ENCODE measurements at places on chromosomes 2 and 18.

DNA sequence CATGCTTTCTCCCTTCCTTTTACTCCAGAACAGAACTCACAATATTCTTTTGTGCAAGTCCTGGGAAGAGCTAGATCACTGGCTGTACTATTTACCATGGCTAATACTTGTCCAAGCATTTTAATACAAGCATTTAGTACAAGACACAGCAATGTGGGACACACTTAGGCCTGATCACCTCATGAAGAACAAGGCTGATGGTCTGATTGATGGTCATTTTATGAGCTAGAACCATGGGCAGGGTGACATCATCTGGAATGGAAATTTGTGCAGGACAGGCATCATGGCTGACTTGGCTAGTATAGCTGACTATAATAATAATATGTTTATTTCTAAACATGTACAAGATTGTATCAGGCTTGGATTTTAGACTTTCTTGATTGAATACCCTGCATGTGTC, 374.2 kb upstream of the HNMT start:
- peak; percentile 14 for ATAC-seq

DNA sequence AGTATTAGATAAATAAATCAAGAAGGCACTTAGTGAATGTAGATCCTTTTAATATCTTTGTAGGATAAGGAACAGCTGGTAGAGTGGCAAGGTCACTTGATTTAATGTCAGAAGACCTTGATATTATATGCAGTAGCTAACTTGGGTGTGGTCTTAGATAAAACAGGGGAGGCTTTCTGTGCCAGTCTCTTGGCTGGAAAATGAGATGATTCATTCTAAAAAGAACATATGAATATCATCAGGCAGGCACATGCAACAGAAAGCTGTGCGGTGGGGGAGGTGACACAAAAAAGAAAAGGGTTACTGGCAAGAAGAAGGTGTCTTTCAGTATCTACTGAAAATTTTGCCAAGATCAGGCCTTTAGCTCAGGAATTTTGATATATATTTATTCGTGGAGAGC, 931.7 kb upstream of the CELF4 start:
- no peak for ATAC-seq

GRCh38 chr2:223727562-223727961, 109.8 kb downstream of the AP1S3 start:
- ATAC-seq, result peak; percentile 40

- peak; percentile 52 for ATAC-seq
Measured at GRCh38 chr2:190996338-190996946, 17.5 kb downstream of the STAT1 start.

DNA sequence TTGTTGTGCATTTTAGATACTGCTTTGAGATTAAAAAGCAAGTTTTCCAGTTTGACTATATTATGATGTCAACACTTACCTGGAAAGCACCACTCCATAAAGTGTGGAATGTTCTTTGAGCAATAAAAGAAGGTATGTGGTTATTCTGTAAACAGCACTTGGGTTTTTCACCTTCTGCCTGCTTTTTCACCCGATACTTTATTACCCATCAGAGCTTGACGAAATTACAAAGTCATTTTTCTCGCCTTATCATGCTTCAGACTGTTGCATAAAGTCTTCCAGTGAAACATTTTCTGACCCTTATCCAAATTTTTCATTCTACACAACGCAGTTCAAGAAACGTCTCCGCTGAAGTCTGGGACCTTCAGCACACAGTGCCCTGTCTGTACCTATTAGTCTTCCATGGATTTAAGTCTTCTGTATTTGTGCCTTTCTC, 25.2 kb downstream of the CAB39 start:
- no peak for ATAC-seq

GRCh38 chr2:233125455-233126065, 65.4 kb downstream of the INPP5D start:
- ATAC-seq, result no peak

DNA sequence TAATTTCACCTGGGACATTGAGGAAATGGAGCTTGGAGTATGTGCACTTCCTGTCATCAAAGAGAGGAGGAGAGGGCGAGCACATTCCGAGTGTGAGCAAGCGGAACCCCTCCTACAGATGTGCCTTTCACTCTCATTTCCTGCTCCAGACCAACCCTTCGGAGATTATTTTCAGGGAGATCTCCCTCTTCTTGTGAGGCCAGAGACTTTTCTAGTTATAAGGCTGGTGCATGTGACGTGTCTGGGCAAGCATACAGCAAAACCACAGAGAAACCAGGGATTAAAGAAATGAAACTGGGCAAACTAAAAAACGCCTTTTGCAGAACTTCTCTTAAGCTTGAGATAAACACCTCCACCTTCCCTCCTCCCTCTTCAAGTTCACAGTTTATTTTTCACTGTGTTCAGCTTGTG, 409.2 kb upstream of the TCF4 start:
- no peak for ATAC-seq

- peak; percentile 80 for ATAC-seq
Measured at GRCh38 chr2:72973566-72974435, 56.5 kb downstream of the EMX1 start.

GRCh38 chr18:51066273-51066672, 36.3 kb downstream of the SMAD4 start:
- ATAC-seq, result no peak

- ATAC-seq, result no peak
Measured at GRCh38 chr2:73286134-73286655, 1.9 kb upstream of the FBXO41 start.

DNA sequence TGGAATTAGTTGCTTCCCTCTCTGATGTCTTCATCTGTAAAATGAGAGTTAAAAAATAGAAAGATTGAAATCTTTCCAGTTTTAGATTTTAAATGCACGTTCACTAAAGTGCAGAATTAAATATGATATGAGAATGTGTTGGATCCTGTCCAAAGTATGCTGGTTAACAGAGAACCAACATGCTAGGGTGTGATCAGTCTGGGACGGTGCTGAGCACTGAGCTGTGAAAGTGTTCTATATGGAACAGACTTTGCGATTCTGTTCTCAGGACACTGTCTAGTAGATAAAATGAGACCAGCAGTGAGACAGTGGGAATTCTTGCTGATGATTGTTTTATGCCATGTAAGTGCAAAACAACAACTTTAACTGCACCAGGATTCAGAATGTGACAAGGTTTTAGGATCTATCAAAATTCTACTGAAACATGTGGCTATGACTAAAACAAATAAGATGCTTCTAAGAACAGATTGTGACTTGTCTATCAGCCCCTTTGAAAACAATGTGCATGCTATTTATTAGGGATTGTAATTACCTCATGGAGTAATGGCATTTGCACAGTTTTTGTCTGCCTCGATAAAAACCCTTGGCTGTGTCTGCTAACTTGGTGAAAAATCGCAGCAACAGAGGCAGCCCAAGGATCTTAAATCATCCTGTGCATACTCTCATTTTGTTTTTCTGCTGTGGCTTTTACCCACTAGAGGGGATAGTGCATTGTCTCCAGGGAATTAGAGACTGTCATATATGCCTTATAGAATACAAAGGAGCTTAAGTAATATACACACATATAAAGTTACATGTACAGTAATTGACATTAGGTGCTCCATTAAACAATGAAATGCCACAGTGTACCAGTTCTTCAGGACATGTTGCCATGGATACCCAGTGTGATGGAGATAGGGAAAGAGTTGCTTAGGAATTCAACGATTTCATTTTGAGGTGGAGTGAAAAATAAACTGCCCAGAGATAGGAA, 55.1 kb downstream of the MAP3K20 start:
- ATAC-seq, result peak; percentile 78

- no peak for ATAC-seq
Measured at GRCh38 chr18:48673456-48673852, 134.6 kb downstream of the CTIF start.

GRCh38 chr18:37394610-37394965, 171.0 kb downstream of the CELF4 start:
- no peak for ATAC-seq

GRCh38 chr2:229601396-229601795, 113.0 kb downstream of the DNER start:
- ATAC-seq, result no peak

DNA sequence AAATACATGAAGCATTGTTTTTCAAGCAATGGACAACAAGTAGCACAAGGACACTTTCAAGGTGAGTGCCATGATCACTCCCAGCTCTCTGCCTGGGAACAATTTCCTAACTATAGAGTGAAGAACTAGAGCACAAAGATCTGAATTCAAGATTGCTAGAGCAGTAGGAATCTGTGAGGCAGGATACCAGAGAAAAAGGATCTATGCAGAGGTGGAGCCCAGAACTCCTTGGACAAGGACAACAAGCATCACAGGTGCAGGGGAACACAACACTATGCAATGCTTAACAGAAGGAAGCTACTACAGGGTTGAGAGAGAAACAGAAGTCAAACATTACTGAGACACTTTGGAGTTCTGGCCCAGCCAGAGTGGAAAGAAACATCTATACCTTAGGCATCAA, 24.7 kb downstream of the ATL2 start:
- no peak for ATAC-seq

- ATAC-seq, result no peak
Measured at GRCh38 chr2:232488721-232489300, 1.2 kb upstream of the ECEL1 start.

DNA sequence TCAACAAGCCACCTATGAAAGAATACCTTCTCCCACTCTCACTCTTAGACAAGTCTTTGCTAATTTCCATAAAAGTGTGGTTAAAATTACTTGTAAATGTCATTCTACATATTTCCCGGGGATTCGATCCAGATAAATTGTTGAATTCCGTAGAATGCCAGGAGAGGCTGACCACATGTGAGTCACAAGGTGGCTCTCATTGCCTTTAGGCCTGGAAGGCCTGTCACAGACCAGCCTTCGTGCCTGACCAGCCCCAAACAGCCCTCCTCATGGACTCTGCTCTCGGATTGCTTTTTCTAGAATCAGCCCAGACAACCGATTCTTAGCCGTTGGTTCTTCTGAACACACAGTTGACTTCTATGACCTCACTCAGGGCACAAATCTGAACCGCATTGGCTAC, 86.0 kb downstream of the RTN4 start:
- no peak for ATAC-seq

GRCh38 chr18:48687346-48688042, 148.7 kb downstream of the CTIF start:
- peak; percentile 37 for ATAC-seq

- ATAC-seq, result no peak
Measured at GRCh38 chr18:54161267-54161666, 63.2 kb downstream of the MBD2 start.

- ATAC-seq, result no peak
Measured at GRCh38 chr18:56351911-56352500, 286.4 kb downstream of the TXNL1 start.

DNA sequence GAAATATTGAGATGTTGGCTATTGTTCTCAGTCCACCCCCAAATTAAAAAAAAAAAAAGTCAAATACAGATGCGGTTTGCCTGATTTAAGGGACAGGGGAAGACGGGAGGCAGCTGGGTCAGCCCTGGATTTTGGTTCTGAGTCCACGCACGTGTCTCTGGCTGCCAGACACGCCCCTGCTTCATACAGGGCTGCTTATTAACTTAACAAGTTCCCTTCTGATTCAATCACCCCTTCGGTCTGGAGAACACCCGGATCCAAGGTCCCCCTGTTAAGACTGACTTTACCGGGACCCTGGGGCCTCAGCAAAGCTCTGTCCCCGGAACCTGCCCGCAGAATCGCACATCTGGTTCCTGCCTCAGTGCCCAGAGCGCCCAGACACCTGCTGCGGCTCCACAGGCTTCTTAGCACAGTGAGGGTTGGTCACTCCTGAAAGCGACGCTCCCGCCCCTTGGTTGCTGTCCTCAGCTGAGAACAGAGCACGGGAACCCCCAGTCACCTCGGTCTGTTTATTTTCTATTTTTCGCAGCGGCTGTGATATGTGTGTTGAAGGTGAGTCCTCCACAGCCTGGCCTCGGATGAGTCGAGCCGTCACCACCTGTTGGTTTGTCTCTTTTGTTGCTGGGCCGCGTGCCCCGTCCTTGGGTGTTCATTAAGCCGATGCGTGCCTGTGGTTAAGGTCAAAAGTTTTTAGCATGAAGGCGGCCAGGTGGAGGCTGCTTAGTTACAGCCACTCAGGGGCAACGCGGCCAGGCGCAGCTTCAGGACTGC, 57.2 kb downstream of the RTP5 start:
- ATAC-seq, result no peak

DNA sequence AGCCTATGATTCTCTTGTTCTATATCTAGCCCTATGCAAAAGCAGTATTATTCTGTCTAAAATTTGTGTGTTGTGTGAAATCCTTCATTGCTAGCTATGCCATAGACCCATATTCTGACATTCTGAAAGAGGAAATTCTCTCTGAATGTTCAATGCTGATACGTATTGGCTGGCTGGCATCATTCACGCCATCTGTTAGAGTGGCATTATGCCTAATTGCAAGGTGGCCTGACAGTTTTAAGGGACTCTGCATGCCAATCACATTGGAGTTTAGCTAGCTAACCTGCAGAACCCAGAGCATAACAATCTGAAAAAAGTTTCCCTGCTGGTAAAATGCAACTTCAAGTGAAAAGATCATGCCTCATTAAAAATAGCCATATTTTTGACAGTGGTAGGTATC, 316.0 kb downstream of the SOX11 start:
- no peak for ATAC-seq
